ENCODE measurements at places on chromosomes 16 and 17. TPM values are rescaled to one million over a fixed set of nuclear protein-coding genes. Genes with fewer than 3 reads are reported as not detected.
A peak's percentile ranks its signal among the peaks of the same experiment; 100 is the strongest.

NOXO1 gene
- 0.38 TPM for polyA plus RNA-seq

ELMO3 gene
- 21.0 TPM for polyA plus RNA-seq

IRX3 gene
- 2.7 TPM for polyA plus RNA-seq

FOXN1 gene
- polyA plus RNA-seq, result 0.66 TPM

C16orf92 gene
- not detected for polyA plus RNA-seq

HAS3 gene
- polyA plus RNA-seq, result 143 TPM

- DNase-seq, result no peak
Observed at GRCh38 chr16:22727285-22728166, 86.4 kb upstream of the HS3ST2 start.

GRCh38 chr17:78117027-78117981 is 11.3 kb downstream of the TMC6 start:
- DNase-seq, result no peak

DNA sequence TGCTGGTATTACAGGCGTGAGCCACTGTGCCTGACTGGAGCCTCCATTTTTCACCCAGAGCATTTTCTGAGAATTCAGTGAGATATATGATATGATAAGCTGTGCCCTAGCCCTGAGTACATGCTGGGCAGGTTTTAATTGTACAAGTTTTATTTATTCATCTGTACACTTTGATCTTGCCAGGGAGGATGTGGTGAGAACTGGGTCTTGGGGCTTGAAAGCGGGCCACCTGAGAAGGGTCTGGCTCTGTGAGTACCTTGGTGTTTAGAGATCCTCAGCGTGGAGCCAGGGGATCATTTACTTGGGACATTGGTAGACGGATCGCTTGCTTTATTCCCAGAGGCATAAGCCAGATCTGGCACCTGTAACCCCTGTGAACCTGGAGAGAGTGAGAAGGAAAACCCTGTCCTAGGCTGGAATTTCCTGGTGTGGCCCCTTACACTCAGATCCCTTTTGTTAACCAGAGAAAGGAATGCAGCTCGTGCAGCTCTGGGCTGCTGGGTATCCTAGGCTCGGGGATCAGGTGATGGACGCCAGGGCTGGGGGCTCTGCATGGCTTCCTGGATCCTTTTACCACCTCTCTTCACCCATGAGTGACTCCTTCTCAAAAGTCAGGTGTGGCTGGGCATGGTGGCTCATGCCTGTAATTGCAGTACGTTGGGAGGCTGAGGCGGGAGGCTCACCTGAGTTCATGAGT is 91.9 kb downstream of the ABCC1 start:
- DNase-seq, result no peak

GRCh38 chr16:72013389-72013788 is 4.8 kb downstream of the DHODH start:
- peak; percentile 45 for DNase-seq

- DNase-seq, result no peak
Observed at GRCh38 chr17:82849076-82849945, 9.5 kb upstream of the ZNF750 start.

- no peak for DNase-seq
Observed at GRCh38 chr16:1090620-1091587, 5.1 kb downstream of the C1QTNF8 start.

- DNase-seq, result peak; percentile 81
Observed at GRCh38 chr16:4214215-4214621, 27.7 kb downstream of the SRL start.

DNA sequence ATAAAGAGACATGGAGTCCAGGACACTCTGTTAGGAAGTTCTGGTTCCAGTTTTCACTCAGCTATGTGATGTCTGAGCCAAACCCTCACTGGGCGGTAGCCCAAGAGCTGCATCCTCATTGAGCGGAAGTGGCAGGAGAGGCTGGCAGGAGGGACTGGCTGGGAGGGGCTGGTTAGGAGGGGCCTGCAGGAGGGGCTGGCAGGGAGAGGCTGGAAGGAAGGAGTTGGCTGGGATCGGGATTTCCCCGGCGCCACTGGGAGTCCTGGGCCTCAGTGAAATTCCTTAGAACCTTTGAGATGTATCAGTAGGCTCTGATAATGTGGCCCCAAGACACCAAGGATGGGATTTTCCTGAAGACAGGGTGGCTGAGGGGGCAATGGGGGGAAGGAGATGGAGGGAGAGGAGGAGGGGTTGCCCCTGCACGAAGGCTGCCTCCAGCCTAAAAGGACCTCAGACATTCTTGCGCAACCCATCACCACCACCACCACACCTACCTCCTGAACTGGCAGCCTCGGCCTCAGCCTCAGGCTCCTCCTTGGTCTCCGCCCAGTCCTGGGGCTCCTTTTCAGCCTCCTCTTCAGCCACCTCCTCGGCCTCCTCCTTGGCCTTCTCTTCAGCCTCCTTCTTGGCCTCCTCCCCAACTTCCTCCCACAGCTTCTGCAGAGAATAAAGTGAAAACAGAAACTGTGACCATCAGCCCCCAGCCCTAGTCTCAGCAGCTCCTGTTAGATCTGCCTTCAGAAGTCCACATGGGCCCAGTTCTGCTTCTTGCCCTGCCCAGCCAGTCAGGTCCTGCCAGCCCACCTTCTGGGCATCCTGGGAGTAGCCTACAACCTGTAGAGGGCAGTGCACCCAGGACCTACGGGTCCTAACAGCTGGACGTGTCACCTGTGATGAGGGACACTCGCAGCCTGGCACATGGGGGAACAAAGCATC is 31.7 kb downstream of the CNGB1 start:
- peak; percentile 40 for DNase-seq

DNA sequence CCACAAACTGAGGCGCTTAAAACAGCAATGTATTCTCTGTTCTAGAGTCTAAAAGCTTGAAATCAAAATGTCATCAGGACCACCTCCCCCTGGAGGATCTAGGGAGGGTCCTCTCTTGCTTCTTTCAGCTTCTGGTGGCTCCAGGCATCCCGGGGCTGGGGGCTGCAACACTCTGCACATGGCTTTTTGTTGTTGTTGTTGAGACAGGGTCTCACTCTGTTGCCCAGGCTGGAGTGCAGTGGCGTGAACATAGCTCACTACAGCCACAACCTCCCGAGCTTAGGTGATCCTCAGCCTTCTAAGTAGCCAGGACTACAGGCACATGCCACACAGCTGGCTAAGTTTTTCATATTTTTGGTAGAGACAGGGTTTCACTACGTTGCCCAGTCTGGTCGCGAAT is 37.0 kb upstream of the SNN start:
- no peak for DNase-seq

- DNase-seq, result peak; percentile 97
Observed at GRCh38 chr17:45161288-45162024, at the start of gene HEXIM2. HEXIM2 (plus strand) TSS chr17:45161875; CDS start chr17:45162794, 919 bp downstream.

DNA sequence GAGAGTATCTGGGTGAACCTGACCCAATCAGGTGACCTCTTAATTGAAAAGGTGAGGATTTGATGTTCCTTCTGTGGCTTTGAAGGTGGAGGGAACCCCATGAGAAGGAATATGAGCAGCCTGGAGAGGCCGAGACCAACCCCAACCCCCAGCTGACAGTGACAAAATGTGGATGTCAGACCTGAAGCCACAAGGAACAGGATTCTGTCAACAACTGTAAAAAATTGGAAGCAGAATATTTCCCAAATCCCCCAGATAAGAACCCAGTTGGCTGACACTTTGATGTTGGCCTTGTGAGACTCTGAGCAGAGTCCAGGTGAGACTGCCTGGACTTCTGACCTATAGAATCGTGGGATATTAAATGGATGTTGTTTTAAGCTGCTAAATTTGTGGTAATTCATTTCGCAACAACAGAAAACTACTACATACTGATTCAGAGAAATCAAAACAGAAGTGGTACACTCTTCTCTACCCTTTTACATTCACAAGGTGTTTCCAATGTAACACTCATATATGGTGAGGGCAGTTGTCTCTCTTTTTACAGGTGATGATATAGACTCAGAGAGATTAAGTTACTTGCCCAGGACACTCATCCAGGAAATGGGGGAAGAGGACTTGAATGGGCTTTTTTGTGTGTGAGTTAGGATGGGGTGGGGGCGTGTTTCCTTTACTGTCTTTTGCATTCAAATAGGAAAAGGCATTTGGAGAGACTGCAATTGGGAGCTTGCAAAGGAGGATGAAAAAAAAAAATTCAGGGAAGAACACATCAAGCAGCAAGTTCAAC is 29.8 kb upstream of the SALL1 start:
- DNase-seq, result no peak

DNA sequence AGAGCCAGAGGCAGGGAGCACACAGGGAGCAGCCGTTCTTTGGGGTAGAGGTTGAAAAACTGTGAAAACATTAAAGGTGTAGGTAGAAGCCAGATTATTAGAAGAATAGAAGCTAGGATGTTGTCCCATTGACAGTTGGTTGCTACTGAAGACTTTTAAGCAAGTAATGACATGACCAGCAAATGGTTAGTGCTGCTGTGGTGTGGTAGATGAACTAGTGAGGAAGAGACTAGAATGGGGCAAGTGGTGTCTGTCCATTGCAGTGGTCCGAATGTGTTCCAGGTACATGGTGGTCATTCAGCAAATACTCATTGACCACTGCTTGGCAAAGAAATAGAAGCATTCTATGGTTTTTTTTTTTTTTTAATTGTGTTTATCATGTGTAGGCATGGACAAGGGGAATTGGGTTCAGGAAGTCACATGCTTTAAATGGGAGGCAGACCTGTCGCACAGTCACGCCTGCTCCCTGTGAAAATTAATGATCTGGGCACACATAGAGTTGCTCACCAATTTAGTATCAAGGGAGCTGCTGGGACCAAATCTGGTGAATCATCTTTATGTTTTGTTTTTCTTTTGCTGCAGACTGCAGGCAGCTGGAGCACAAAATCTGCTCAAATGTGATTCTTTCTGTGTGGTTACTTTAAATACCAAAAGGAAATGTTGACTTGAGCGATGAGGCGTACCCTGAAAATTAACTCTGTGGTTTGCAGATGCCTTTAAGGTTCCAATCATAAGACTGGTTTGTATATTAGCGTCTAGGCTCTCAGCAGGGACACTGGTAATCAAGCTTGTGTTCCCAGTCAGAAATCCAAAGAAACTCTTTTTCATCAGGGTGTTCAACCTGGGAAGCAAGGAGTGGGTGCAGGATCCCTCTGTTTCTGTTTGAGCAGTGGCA is 30.7 kb downstream of the YPEL2 start:
- no peak for DNase-seq

DNA sequence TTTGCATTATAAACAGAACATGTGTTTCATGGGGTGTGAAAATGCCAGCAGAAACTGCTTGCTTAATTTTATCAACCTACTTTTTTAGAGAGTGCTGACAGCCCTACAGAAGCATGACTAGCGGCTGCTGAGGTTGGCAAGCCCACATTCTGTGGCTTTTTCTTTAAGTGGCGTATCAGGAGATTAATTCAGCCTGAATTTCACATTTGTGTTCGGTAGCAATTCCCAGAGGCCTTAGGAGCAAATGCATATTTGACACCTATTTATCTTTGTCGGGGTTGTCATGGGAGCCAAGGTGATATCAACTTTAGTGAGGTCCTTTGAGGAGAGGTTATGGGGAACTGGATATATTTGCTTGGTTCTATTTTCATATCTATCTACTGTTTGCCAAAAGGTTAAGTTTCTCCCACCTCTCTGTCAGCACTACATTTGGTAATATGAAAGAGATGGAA is 140.9 kb downstream of the KCNJ2 start:
- DNase-seq, result no peak

DNA sequence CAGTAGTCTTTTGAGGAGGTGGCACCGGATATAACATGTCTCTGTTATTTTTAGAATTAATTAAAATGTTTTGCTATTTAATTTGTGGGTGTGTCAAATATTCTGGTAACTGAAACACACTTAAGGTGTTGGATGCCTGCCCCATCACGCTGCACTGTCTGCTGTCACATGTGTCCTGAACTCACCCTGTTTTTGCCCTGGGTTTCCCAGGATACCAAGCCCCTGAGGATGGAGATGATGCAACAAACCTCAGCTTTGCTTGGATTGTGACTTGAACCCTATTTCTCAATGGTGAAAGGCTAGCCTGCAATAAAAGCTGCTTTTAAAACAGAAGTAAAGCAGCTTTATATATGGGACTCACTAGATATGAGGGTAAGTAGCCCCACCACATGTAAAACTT is 11.5 kb upstream of the DUSP14 start:
- DNase-seq, result no peak

- DNase-seq, result no peak
Observed at GRCh38 chr17:41354536-41354935, 3.9 kb upstream of the KRT33A start.

DNA sequence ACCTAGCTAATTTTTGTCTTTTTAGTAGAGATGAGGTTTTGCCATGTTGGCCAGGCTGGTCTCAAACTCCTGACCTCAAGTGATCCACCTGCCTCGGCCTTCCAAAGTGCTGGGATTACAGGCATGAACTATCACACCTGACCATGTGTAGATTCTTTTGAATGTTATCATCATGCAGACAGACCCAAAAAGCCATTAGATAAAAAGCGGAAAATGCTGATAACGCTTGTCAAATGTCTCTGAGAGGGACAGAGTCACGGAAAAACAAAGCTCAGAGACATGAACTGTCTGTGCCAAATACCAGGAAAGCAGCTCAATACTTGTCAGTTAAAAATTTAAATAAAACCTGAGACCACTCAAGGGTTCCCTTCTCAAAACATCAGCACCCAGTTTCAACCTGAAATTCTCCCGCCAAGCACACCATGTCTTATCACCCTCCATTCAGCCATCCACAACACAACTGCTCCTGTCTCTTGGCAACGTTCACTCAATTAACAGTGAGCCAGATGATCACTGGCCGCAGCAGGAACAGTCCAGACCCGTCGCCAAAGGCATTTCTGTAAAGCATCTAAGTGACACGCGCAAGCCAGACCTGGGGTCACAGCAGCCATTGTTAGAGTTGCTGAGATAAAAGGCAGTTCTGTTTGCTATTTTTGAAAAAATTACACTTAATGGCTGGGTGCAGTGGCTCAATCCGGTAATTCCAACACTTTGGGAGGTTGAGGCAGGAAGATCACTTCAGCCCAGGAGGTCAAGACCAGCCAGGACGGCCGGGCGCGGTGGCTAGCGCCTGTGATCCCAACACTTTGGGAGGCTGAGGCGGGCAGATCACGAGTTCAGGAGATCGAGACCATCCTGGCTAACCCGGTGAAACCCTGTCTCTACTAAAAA is 29.7 kb downstream of the FANCA start:
- no peak for DNase-seq

GRCh38 chr16:28164140-28164539 is 47.6 kb downstream of the XPO6 start:
- no peak for DNase-seq

DNA sequence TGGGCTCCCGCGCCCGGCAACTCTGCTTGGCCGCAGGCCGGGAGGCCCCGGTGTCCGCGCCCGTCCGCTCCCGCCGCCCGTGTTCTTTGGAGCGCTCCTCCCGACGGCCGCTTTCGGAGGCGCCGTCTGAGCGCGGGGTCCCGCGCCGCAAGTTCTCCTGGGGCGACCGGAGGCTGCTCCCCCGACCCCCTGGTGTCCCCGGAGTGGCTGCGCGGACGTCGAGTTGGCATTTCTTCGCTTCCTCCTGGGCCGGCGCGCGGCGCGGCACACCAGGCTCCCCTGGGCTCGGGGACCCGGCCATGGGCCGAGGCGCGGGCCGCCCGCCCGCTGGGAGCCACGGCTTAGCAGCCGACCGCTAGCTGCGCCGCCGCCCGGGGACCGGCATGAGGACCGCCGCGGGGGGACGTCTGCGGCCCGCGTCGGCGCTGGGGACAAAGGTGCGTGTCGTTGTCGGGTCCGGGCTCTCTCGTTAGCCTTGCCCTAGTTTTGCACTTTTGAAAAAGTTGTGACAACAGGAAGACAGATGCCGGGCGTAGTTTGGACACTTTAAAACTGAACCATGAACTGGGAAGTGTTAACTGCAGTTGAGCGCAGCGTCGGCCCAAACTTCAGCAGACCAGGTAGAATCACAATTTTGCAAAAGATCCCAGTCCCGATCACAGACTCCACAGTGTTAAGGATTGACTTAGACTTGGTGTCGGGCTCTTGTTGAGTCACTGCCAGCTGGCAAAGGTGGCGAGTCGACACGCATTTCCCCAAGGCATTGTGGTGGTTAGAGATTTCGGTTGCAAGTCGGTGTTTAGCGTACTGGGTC is 700 bp downstream of the UBN1 start:
- no peak for DNase-seq
